Stimulated activated CD8-positive, alpha-beta memory T cell treated with anti-CD3 and anti-CD28 coated beads, Interleukin-7, amount 100 ng/mL, for 1 hour (primary cell): ENCODE measurements at places on chromosomes 3 and 15.

DNA sequence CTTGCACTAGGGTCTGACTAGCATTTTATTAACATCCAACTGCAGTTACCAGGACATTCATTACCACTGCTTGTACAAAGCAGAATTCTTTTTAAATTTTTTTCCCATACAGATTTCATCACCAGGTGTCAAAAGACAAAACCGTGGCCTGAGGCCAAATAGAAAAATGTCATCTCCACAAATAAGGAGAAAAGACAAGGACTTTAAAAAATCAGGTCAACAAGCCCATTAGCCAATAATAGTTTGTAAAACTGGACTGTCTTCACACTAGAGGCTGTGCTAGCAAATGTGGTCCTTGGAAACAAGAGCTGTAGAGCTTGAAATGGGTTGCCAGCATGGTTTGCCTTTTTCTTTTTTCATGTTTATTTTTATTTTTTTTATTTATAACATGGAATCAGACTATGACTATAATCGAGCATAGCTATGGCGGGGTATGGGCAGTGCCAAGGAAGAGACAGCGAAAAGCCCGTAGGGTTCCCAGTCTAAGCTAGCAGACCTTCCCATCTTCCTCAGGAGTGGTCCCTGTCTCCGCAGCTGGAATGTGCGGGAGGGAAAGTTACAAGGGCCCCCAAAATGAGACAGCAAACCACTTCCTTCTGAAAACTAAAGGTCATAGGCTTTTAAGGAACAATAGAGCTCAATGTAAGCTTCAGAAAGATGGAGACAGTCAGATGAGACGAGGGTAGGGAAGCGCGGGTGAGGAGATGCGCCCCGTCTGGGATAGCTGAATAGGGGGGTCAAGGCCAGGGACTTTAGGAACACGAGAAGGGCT is 1.5 kb downstream of the PTPN9 start:
- no peak for DNase-seq

DNA sequence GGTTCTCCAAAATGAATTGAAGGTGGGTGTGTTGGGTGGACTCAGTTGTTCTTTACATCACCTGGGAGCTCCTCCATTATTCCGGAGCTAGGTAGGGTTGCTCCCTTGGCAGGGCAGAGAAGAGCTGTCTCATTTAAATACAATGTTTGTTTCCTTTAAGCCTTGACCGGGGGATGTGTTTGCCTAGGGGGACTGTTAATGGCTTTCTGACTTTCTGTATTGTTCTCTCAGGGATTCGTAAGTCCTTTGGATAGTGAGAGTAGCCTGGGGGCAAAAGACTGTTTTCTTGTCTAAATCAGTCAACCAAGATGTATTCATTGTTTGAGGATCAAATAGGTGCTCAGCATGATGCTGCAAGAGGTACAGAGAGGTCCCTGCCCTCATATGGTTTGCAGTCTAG is 71.1 kb downstream of the CDAN1 start:
- no peak for DNase-seq

DNA sequence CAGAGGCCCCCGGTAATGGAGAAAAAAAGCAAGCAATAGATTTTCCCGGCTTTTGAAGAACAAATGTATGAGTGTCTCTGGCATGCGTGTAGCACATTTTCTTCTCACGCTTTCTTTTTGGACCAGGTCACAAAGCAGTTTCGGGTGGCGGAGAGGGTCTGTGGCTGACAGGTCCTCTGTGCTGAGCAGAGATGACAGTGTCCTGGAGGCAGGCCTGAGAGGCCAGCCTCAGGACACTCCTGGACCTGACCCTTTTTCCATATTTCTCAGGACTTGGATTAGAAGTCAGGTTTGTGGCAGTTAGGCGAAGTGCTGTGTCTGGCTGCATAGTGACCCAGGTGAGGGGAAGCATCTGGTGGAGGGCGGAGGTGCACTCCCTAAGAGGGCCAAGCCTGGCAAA is 52.9 kb downstream of the KLF13 start:
- no peak for DNase-seq

DNA sequence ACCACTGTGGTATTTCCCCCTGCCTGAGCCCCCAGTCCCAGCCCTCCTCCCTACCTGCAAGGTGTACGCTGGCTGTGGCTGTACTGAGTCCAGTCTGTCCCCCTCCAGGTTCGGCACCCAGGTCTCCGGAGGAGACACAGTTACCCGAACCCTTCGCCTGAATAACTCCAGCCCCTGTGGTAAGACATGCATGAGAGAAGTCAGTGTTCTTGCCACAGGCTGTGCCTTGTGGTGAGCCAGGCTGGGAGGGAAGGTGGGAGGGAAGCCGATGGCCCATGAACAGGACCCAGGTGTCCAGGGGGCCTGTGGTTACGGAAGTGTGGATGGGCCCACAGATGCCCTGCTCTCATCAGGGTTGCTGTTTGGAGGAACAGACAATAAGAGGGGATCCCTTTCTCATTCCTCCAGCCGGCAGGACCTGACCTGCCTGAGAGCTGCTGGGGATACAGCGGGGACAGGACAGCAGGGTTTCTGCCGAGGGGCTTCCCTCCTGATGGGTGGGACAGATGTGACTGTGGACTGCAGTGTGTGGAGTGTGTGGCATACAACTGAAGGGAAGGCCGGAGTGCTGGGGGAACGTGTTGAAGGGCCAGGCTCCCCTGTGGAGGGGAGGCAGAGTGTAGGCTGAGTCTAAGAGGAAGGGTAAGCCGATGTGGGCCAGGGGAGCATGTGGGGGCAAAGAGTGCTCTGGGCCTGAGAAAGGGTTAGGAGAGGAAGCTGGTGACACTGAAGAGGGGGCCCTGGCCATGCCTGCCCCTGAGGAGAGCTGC is 21.9 kb downstream of the ACAA1 start:
- no peak for DNase-seq

- no peak for DNase-seq
These were observed 148.1 kb downstream of the EEFSEC start for GRCh38 chr3:128301186-128302023.

GRCh38 chr3:194272221-194272620 is 78.9 kb downstream of the CPN2 start:
- no peak for DNase-seq

- no peak for DNase-seq
These were observed 46.9 kb upstream of the GADL1 start for GRCh38 chr3:30941342-30941741.

DNA sequence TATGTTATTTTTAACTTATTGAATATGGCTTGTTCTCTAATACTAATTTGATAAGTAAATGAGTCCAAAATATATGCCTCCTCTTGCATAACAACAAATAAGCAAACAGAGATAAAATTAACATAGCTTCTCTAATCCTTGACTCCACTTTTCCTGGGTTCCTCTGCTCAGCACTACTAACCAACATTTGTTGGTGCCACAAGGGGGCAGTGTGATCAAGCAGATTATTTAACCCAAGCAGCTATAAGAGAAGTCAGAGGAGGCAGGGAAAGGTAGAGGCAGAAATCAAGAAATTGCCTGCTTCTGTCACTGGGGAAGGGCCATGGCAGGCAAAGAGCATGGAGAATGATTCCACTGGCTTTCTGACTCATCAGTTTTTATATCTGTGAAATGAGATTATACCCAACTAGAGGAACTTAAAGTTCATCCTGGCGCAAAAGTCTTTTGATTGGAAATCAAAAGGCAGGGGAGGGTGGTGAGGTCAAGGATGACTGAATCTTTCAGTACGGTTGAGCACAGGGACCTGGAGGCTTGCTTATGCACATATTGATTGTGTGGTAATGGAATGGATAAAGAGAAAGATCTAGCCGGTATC is 152.2 kb downstream of the IGSF11 start:
- peak; percentile 15 for DNase-seq

- DNase-seq: no peak
These were observed 22.4 kb upstream of the FAM174B start for GRCh38 chr15:92677999-92678398.
